Upper lobe of left lung (tissue), 6 donors: ENCODE measurements at places on chromosomes 5 and 9. TPM values are rescaled to one million over a fixed set of nuclear protein-coding genes. Genes with fewer than 3 reads are reported as not detected.

CDH12 gene
- 0.49 TPM for total RNA-seq

SV2C gene
- total RNA-seq = 0.20 TPM

PLPPR1 gene
- total RNA-seq = 2.7 TPM

FKTN gene
- 11.5 TPM for total RNA-seq

FBXO38 gene
- 51.3 TPM for total RNA-seq

GRCh38 chr5:93602241-93603077 lies 19.4 kb downstream of the NR2F1 start:
- DNase-seq = no peak
- H3K27ac ChIP-seq = peak overlapping the region; percentile 37
- peaks cover 9% of the 10 kb centered on the region for H3K4me1 ChIP-seq
- no peaks in the 10 kb centered on the region for H3K36me3 ChIP-seq
- peak overlapping the region; percentile 8 for H3K4me3 ChIP-seq

DNA sequence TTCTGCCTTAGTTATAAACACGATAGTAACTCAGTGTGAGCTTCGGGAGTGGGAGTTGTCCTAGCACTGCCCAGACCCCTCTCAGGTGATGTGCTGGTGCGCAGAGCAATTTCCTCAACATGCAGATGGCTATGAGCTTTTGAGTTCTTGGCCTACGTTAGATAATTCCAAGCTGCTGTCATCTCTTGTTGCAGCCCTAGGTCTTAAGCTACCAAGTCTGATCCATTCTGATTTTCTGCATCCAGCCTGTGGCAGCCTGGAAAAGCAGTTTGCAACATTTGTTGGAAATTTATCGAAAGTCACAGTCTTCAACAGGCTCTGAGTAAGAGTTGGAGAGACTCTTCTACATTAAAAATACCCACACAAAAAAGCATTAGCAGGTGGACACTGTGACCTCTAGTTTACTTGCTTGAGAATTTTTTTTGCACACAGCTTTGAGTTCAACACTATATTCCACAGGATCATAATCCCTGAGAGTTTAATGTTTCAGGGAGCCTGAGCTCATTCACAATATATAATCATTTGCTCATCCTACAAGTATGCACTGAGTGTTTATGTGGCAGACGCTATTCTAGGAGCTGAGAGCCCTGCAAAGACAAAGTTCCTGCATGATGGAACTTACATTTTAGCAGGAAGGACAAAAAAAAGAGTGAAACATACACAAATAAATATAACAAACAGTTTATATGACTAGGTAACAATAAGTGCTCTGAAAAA lies 91.6 kb downstream of the UBE2QL1 start:
- DNase-seq = no peak
- no peaks in the 10 kb centered on the region for H3K27me3 ChIP-seq
- H3K36me3 ChIP-seq = no peaks in the 10 kb centered on the region
- no peak overlapping the region for H3K4me3 ChIP-seq

GRCh38 chr9:127112056-127112455 lies 10.4 kb downstream of the ANGPTL2 start:
- H3K36me3 ChIP-seq = no peaks in the 10 kb centered on the region
- H3K4me1 ChIP-seq = peaks cover 27% of the 10 kb centered on the region
- DNase-seq = no peak
- H3K4me3 ChIP-seq = no peak overlapping the region
- H3K27me3 ChIP-seq = no peaks in the 10 kb centered on the region

DNA sequence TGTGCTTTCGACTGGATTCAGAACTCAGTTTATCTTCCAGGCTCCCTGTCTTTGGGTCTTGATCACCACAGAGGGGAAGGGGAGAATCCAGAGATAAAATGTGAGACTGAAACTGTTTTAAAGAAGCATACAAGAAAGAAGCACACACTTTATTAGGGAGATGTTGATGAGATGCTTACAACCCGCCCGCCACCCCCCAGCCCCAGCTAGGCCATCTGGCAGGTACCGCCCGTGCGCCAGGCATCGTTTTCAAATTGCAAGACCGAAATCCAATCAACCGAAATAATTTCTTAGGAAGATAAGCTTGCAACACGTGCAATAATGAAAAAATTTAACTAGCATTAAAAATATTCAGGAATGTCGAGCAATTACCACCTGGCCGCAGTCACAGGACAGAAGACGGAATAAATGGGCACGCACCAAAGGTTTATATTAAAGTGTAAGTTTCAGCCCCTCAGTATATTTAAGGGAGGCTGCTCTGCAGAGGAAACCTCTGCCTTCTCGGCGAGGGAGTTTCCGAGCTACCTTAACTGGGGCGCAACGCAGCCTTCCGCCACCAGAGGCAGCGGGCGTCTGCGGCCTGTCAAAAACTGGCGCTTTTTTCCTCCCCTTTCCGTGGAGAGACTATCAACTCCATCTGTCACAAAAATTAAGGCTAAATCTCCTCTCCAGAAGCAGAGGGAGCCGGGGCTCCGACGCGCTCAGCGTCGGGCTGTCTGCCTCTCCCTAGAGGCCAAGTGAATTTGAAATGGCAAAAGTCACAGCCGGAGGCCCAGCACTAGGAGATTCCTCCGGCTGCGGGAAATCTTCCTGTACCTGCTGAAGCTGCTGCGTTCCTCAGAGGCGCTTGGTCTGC lies 996 bp upstream of the GAS1 start:
- H3K27me3 ChIP-seq = peaks cover 17% of the 10 kb centered on the region
- peak; percentile 61 for DNase-seq
- peak overlapping the region; percentile 89 for H3K4me3 ChIP-seq
- H3K4me1 ChIP-seq = peaks cover 46% of the 10 kb centered on the region
- H3K36me3 ChIP-seq = no peaks in the 10 kb centered on the region
- peak overlapping the region; percentile 80 for H3K27ac ChIP-seq

DNA sequence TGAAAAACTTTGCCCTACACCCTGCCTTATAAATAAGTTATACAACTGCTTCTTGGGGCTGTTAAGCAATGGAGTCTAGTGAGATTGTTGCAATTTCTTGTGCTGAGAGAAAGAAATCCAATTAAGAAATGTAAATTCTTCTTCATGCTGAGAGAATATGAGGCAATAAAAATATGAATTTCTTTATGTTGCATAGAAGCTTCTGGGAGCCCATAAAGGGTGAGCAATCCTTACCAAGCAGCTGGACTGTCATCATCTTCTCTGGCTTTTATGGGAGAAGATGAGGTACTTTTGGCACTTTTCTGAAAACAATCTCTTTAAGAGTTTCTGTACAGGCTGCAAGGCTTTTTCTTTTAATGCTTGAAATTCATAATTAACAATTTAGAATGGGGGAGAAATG lies 204.3 kb downstream of the DMRTA1 start:
- H3K4me3 ChIP-seq = no peak overlapping the region
- no peak overlapping the region for H3K27ac ChIP-seq
- DNase-seq = no peak
- H3K27me3 ChIP-seq = no peaks in the 10 kb centered on the region
- H3K4me1 ChIP-seq = no peaks in the 10 kb centered on the region

GRCh38 chr5:108797396-108797795 lies 49.7 kb downstream of the FER start:
- DNase-seq = no peak
- H3K27me3 ChIP-seq = no peaks in the 10 kb centered on the region
- no peak overlapping the region for H3K27ac ChIP-seq

DNA sequence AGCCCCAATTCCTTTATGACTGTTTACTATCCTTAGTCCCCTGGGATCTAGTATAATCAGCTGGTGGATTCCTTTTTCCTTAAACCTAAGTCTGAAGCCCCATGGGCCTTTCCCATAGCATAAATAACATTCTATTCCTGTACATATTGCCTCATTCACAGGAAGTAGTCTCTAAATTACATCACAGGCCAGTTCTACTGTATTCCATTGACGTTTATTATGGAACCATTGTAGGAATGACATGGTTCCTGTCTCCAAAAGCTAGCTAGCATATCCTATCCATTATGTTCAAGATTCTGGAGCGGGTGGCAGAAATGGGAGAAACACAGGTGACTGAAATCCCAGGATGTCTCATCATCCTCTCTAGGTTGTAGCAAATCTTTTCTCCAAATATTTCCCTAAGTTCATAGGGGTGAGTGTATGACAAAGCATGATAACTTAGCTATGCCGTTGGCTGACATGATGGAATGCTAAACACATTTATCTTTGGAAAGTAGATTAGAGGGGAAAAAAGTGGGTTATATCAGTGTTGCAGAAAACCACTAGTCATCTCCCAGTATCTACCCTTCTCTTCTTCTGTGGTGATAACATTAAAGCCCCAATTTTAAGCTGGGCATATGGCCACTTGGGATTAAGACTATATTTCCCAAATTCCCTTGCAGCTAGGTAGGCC lies 140.1 kb downstream of the FGF1 start:
- no peaks in the 10 kb centered on the region for H3K27me3 ChIP-seq
- H3K4me1 ChIP-seq = peaks cover 37% of the 10 kb centered on the region
- H3K36me3 ChIP-seq = no peaks in the 10 kb centered on the region
- no peak for DNase-seq
- peak overlapping the region; percentile 43 for H3K27ac ChIP-seq

- no peak overlapping the region for H3K27ac ChIP-seq
- no peak overlapping the region for H3K4me3 ChIP-seq
- DNase-seq = no peak
Observed at GRCh38 chr5:4083591-4084337, 488.1 kb downstream of the IRX1 start.

DNA sequence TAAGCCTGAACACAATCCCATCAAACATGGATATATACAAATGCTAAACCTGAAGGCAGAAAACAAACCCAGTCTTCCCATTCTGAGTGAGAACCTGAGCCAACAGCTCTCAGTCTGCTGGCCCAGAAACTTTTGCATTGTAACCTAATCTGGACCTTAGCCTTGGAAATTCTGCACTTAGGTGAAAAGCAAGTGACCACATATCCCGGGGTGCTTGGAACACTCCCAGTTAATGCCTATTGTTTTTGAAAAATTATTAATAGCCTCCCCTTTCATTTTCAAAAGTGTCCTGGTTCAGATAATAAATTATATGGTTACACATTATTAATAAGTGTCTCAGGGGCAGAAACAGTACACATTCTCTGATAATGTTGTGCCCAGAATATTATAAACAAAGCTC lies 228.3 kb upstream of the TARS1 start:
- no peaks in the 10 kb centered on the region for H3K27me3 ChIP-seq
- H3K4me1 ChIP-seq = no peaks in the 10 kb centered on the region
- no peaks in the 10 kb centered on the region for H3K36me3 ChIP-seq

DNA sequence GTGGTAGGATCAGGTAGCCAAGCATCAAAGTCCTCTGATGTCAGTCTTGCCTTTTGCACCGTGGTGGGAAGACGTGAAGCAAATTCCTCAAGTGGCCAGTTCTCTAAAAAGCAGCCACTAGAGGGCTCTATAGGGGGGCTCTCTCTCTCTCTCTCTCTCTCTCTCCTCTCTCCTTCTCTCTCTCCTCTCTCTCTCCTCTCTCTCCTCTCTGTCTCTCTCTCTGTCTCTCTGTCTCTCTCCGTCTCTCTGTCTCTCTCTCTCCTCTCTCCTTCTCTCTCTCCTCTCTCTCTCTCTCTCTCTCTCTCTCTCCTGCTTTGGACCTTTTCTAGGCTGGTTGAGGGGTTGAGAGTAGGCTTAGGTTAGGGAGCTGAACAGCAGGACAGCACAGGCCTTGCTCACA lies 13.9 kb upstream of the OSMR start:
- H3K27me3 ChIP-seq = no peaks in the 10 kb centered on the region
- DNase-seq = no peak
- H3K27ac ChIP-seq = no peak overlapping the region
- peaks cover 14% of the 10 kb centered on the region for H3K4me1 ChIP-seq
- no peak overlapping the region for H3K4me3 ChIP-seq

GRCh38 chr5:81850501-81851357 lies 99.8 kb upstream of the SSBP2 start:
- H3K36me3 ChIP-seq = no peaks in the 10 kb centered on the region
- H3K27me3 ChIP-seq = no peaks in the 10 kb centered on the region
- peak overlapping the region; percentile 89 for H3K27ac ChIP-seq

DNA sequence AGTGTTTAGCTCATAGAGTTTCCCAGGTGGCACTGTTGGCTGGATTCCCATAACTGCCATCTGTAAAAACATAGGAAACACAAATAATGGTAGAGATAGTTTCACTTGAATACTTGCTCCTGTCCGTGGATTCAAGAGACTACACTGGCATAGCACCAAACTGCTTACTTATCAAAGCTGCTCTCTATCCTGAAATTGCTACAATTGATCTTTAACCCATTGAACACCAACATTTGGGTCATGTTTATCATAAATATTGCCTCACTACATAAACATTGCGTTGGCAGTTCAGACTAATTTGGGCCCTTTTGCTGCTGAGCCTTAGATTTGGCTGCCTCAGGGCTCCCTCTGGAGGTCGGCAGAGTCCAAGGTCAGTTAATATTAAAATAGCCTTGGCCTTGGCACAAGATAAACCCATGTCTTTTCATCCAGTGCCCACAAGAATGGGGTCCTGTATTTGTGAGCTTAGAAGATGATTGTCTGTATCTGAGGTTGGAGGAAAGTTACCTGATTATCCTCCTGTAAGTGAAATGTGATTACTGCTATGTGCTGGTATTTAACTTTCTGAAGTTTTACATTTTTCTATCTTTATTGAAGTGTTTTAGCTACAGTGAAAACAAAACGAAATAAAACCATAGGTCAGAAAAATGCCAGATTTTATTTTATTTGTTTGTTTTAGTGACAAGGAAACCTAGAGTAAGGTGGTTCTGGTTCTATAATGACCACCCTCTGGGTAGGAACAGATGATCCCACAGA lies 4.0 kb upstream of the RANBP3L start:
- H3K4me1 ChIP-seq = peaks cover 4% of the 10 kb centered on the region
- no peaks in the 10 kb centered on the region for H3K27me3 ChIP-seq
- no peak overlapping the region for H3K27ac ChIP-seq
- no peaks in the 10 kb centered on the region for H3K36me3 ChIP-seq
- H3K4me3 ChIP-seq = no peak overlapping the region
- DNase-seq = peak; percentile 41

DNA sequence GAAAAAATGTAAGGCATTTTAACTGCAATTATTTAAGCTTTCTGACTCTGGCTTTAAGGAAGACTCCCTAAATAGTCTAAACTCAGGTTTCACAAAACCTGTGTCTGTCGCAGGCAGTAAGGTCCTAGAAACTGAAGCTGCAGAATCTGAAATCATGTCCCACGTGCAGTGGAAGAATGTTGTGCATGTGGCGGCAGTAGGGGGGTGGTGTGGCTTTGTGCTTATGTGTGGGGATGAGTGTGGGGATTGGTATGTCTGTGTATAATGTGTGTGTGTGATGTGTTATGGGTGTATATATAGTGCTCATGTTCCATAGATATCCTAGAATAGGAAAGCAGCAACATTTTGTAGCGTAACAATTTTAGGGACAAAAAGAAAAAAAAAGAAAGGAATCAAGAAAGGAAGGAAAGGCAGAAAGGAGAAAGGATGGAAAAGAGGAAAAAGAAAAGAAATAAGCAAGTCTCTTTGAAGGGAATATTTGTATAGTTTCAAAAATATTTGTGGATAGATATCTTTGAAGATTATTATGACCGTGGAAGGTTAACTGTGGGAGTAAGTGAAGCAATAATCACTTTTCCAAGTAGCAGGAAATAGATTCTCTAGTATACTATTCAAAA lies 6.6 kb downstream of the ANKDD1B start:
- no peak overlapping the region for H3K4me3 ChIP-seq
- no peaks in the 10 kb centered on the region for H3K27me3 ChIP-seq
- no peaks in the 10 kb centered on the region for H3K36me3 ChIP-seq
- no peak overlapping the region for H3K27ac ChIP-seq
- DNase-seq = no peak
- H3K4me1 ChIP-seq = no peaks in the 10 kb centered on the region
